DMS 273 treated with DMSO at 0.1 percent for 48 hours (cell line): ENCODE measurements at places on chromosomes 2 and 18.

- DNase-seq: no peak
Observed at GRCh38 chr2:157191186-157191585, 66.3 kb upstream of the GALNT5 start.

GRCh38 chr18:32668956-32669355 is 103.9 kb downstream of the KLHL14 start:
- DNase-seq: no peak

DNA sequence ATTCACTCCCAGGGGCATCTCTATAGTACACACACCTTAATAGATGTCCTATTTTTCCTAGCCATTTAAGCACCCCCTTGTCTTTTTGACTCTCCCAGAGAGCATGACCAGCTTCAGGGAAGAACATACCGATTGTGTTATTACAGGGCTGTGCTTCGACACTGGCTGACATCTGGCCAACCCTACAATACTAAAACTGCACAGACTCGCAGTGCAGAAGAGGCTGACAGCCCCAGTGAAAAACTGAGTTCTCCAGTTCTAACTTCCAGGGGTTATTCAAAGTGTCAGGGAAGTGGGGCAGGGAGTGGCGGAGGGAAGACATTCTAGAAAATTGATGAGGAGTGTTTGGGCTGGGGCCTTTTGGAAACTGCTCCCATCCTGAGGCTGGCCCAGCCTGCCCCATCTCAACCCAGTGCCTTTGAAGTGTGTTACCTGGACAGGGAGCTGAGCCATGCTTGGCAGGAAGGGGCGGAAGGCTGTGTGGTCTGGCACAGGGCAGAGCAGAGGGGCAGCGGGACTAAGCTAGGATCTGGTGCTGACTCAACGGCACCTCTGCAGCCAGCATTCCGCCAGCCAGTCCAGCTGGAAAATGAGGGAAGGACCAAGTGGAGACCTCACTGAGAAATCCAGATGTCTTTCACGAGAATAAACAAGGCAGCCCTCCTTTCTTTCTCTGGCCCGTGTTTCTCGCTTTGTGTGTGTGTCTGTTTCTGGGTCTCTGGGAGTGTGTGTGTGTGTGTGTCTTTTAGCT is 15.4 kb upstream of the IGFBP5 start:
- DNase-seq: no peak

GRCh38 chr2:120831086-120831485 is 95.4 kb downstream of the GLI2 start:
- DNase-seq: no peak

DNA sequence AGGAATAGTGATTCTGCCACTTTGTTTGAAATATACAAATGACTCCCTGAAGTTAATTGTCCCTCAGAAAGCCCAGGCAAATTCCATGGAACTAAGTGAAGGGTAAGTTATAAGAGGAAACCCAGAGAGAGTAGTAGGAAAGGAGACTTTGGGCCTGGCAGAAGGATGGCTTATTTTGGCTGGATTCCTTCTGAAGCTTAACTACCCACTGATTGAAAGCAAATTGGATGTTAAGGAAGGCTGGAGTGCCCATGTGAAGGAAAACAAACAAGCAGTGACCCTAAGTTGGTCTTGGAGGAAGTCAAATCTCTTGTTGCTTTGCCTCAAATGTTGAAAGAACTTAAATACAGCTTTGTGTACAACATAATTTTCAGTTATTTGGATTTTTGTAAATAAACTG is 1106.4 kb upstream of the ZEB2 start:
- DNase-seq: no peak

DNA sequence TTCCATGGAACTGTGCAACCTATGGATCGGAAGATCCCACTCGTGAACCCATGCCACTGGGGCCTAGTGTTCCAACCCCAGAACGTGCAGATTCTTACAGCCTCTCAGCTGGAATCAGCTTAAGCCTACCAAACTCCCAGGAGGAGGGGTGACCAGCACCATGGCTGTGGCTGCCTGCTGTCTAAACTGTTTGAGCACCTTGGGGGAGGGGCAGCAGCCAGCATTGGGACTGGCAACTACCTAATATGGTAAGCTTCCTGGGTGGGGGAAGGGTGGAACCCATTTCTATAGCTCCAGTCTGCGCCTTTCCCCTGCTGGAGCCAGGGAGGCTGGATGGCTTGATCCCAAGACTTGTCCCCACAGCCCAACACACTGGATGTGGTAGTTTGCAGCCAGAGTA is 10.7 kb upstream of the POLE4 start:
- no peak for DNase-seq

DNA sequence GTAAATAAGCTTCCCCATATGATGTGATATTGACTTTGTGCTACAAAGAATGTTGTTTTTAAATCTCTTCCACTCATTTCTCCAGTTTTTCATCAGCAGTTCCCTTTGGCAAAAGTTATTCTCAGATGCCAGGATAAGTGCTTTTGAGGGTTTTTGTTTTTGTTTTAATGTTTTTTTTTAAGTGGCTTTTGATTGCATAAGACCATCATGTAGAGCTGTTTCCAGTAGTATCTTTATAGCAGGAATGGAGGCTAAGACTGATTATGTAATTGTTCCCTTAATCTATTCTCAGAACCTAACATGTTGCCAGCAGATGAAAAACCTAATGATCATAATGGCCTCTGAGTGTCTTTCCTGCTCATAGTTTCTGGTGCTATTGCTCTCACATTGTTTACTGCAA is 77.9 kb downstream of the CABLES1 start:
- DNase-seq: no peak

- DNase-seq: no peak
Observed at GRCh38 chr2:117269574-117269973, 544.9 kb upstream of the DDX18 start.

DNA sequence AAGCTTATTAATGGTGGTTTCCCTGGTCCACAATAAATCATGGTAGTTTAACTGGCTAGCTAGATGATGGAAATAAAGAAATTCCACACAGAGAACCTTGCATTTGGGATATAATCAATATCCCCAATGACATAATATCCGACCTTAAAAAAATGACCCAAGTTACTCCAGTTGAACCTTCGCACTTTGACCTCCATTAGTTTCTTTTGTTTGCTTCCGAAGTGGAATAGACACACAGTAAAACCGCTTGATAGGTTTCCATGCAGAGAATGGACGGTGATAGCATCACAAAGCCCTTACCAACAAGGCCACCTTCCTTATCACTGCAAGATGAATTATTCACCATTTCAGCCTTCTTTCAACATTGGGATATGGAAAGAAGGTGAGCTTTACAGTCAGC is 1966.1 kb upstream of the CELF4 start:
- DNase-seq: no peak

DNA sequence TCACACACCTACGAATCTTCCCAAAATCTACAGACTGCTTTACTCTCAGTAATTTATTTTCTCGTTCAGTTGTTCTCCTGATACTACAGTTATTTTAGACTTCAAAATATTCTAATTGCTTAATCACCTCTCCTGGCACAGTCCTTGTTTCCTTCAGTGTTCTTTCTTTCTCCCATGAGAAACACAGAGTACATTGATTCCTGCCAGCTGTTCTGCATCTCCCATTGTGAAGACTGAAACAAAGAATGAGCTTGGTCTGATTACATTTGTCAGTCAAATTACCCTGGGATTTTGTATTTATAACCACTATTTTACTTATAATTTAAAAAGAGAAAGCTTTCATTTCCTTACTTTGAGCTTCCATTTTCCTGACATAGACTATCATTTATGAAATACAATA is 63.9 kb upstream of the TANK start:
- no peak for DNase-seq

DNA sequence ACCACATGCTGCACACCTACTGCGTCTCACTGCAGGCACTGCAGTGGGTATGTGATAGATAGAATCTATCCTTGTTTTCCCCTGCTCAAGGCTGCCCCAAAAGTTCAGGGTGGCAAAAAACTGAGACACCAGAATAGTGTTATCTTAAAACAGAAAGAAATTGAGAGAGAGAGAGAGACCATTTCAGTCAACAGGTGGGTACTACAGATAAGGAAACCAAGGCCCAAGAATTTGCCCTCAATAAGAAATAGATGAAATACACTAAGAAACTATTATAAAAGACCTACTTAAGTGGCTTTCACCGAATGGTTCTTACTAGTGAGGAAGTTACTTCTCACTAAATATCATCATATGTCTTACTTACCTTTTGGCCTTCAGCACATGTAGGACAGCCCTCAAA is 27.9 kb downstream of the EPG5 start:
- no peak for DNase-seq

GRCh38 chr18:63083555-63083954 is 236.0 kb downstream of the BCL2 start:
- DNase-seq: no peak

DNA sequence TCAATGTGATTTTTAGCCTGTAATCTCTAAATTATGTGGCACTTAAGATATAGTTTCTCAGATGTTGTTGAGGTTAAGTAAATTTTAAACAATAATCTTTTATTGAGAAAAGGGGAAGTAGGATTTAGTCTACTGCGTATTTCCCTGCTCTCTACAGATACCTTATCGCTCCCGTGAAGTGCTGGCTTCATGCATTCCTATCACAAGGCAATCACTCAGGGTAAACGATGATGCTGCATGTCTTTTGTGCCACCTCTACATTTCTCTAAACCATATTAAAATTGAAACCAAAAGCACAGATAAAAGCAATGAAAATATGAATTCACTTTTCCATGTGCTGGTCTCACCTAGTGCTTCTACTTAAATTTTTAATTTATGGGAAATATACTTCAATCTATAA is 14.4 kb upstream of the RPE start:
- no peak for DNase-seq

DNA sequence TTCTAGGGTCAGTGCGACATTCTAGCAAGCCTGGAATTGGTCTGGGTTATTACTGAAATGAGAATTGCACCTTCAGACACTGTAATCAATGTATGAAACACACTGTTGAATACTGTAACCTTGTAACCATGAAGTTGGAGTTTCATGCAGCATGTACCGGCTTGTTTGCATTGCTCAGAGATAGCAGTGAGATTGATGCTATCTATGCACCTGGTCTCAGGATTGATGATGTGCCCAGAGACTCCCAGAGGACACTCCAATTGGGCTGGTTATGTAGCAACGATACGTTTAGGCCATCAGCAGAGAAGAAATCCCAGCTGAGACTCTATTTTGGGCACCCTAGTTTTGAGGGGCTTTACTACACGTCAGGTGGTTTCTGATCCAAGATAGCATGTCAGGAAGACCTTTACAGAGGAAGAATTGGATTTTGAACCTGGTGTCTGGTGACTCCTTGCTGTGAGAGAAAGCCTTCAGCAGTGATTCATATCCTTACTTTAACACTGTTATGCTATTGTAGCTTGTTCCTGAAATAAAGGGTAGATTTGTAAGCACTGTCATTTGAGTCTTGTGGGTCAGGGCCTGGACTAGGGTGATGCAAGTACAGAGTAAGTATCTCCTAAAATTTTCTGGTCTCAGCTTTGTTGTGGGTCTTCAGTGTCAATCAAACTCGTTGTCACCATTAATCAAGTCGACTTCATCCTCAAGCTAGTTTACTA is 305.1 kb upstream of the GULP1 start:
- no peak for DNase-seq

- DNase-seq: no peak
Observed at GRCh38 chr2:36356990-36357846, 1.6 kb downstream of the CRIM1 start.

DNA sequence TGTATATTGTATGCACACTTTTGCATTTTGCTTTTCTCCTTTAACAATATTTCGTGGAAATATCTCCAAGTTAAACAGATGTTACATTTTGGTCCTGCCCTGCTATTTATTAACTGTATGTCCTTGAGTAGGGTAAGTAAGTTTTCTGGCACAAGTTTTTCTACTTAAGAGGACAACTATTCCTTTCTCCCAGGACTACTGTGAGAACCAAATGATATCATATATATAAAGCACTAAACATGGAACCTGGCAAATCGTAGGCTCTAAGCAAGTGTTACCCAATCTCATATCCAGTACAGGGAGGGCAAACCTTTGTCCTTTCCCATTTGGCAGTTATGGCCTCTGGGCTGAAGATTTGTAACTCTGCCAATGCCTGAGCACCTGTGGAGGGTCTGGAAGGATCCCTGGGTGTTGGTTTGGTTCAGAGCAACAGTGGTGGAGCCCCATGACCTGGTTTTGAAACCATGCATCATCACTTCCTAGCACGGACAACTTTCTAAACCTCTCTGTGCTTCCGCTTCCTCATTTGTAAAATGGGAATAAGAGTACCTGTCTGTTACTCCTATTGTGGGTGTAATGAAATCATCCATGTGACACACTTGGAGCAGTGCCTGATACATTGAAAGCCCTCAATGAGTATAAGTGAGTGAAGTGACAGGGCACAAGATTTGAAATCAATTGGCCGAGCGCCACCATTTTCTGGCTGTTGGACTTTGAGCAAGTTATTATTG is 28.3 kb upstream of the ICOS start:
- DNase-seq: no peak

DNA sequence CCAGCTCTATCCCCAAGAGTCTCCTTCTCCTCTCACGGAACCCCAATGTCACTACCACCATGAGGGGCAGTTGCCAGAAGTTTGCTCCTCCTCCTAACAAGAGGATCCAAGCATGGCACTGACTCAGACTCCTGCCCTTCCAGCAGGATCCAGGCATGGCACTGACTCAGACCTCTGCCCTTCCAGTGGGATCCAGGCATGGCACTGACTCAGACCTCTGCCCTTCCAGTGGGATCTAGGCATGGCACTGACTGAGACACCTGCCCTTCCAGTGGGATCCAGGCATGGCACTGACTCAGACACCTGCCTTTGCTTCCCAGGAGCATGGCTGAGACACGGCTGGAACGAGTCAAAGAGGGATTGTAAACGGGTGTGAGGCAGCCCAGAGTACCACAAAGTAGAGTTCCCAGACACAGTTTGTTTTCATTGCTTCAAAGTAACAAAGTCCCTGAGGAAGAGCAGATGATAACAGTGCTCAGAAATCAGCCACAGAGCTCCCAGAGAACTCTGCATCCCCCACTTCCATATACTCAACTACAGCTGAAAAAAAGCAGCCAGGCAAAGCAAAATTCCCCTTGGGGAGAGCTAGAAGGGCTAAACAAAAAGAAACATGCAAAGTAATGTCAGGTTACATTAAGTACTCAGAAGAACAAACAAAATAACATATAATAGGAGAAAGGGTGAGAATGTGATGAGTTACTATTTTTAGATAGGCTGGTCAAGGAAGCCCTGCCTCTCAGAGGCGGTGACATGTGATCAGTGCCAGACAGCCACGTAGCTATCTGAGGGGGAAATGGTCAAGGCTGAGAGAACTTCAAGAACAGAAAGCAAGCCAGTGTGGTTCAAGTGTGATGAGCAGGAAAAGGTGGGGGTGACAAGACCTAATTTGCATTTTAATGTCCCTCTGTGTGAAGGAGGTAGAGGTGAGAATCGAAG is 3.0 kb downstream of the BUB1 start:
- no peak for DNase-seq

- no peak for DNase-seq
Observed at GRCh38 chr18:57352761-57353136, 392 bp downstream of the ST8SIA3 start.

- DNase-seq: no peak
Observed at GRCh38 chr2:134668821-134669220, 50.0 kb downstream of the TMEM163 start.

- no peak for DNase-seq
Observed at GRCh38 chr2:175251425-175252041, 70.0 kb upstream of the ATP5MC3 start.

- no peak for DNase-seq
Observed at GRCh38 chr2:109406301-109406700, 207.5 kb downstream of the SEPTIN10 start.
